ENCODE measurements at places on chromosomes 16 and 17.
A peak's percentile ranks its signal among the peaks of the same experiment; 100 is the strongest.

DNA sequence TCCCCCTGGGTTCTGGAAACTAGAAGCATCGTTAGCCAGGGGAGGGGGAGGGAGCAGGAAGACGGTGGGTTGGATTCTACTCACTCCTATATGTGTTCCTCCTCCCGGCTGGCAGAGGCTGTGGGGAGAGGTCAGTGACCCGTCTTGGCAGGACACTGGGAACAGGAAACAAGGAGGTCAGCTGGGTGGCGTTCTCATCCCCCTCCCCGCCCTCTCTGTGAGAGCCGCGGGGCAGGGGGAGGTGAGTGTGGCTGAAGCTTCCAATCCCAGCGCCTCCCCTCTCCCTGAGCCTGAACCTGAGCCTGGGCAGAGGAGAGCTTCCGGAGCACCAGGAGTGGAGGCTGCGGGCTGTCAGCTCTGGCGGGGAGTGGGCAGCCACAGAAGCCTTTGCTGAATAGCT is 12.5 kb downstream of the GPRC5C start:
- no peak for DNase-seq

- no peak for DNase-seq
Observed at GRCh38 chr16:86071611-86072240, 172.8 kb downstream of the IRF8 start.

- DNase-seq, result no peak
Observed at GRCh38 chr16:85800321-85800669, 800 bp downstream of the COX4I1 start.

DNA sequence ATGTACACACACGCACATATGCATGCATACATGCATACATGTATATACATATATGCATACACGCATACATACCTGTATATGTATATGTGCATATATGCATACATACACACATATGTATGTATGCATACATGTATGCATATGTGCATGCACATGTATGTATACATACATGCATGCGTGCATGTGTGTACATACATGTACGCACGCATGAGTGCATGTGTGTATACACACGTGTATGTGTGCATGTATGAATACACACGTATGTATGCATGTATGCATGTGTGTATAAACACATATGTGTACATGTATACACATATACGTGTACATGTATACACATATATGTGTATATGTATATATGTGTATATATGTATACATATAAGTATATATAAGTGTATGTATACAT is 28.5 kb upstream of the DLX3 start:
- DNase-seq, result no peak

DNA sequence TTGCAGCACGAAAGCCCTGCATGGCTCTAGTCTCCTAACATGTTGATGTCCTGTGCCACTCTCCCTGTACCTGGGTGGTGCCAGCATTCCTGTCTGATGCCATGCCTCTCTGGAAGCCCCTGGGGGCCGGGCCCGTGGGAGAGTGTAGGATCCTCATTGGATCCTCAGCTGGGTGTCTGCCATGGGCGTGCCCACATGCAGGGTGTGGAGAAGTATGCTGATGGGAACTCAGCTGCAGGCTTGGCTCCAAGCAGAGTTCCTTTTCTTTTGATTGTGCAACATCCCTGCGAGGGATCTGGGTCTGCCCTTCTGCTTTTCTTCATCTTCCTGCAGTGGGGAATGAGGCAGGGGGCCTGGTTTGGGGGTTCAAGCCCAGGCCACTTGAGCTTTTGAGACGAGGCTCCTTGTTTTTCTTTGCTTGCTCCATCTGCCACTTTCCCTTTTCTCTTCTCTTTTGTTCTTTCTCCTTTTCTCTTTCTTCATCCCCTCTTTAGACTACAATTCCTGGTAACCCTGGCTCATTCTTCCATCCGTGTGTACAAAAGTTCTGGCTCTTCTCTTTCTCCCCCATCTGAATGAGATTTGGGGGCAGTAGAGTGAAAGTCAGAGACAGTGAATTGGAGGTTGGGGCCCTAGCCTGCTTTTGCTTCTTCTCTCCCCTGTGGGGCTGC is 32.9 kb downstream of the KSR1 start:
- no peak for DNase-seq

DNA sequence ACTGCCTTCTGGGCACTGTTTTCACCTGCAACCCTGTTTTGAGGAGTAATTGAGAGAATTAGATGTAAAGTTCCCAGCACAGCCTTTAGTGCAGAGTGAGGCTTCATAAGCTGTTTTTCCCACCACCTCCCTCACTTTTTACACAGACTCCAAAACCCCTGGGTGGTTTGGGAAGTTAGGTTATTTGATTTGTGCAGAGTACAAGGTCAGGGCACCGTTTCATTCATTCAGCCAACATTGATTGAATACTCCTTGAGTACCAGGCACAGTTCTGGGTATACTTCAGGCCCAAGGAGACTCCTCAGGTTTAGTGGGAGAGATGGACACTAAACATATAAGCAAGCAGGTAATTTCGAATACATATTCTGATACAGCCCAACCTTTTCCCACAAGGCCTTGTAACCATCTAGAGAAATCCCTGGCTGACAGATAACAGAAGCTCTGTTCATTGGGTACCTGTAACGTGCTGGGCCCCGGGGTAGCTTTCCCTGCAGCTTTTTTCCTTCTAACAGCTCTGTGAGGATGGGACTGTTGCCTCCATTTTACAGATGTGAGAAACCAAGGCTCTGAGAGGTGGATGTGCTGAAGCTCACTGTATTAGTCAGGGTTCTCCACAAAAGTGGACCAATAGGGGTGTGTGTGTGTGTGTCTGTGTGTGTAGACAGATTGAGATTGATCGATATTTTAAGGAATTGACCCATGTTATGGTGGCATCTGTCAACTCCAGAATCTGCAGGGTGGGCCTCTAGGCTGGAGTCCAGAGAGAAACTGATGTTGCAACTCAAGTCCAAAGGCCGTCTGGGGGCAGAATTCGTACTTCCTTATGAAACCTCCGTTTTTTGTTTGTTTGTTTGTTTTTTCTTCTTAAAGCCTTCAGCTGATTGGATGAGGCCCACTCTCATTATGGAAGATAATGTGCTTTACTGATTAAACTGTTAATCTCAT is 234.7 kb downstream of the SNX29 start:
- no peak for DNase-seq

DNA sequence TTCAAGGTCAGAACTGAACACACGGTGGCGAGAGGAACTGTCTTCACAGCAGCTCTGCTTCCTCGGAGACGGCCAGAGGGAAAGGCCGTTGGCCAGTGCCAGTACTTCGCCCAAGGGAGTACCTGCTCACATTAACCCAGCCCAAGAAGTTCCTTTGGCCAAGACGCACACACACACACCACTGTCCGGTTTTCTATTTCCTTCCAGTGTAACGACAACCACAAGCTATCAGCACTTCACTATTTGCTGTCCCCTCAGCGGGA is 744 bp upstream of the GGNBP2 start:
- no peak for DNase-seq

DNA sequence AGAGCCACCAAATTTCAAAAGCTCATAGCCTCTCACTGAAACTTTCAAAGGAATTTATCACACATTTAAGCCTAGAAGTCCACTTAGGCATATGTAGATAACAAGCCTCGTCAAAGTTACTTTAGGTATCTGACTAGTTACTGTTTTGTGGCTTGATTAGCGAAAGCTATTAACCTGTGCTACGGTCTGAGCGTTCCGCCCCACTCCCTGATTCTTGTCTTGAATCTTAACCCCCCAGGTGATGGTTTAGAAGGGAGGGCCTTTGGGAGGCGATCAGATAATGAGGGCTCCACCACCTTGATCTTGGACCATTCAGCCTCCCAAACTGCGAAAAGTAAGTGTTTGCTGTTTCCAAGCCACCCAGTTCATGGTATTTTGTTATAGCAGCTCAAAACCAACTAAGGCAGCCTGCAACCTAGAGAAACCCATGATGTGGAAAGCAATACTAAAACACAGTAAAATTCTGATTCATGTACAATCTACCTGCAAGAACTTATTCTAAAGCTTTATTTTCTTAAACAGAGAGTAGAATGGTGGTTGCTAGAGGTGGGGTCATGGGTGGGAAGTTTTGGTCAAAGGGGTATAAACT is 7.1 kb downstream of the HSDL1 start:
- DNase-seq, result no peak

GRCh38 chr16:67562526-67562917 is at the start of gene CTCF:
TSS of gene CTCF (plus strand) at chr16:67562526. CDS start at chr16:67610833, 48,307 bp downstream.
- no peak for DNase-seq

DNA sequence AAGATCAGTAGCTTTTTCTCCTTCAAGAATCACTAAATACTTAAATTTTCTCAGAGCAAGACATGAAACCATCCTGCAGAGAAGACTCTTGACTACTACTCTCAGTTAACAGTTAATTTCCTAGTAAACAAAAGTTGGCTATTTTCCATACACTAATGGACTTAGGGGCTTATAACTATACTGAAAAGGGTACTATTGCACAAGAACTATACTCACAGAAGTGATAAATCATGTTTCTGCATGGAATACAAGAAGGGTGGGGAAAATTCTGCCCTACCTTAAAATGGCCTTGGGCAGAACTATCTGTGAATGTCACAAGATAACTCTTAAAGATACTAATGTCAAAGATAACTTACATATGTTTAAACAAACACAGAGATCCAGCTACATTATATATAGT is 12.5 kb downstream of the ZNF652 start:
- DNase-seq, result no peak

DNA sequence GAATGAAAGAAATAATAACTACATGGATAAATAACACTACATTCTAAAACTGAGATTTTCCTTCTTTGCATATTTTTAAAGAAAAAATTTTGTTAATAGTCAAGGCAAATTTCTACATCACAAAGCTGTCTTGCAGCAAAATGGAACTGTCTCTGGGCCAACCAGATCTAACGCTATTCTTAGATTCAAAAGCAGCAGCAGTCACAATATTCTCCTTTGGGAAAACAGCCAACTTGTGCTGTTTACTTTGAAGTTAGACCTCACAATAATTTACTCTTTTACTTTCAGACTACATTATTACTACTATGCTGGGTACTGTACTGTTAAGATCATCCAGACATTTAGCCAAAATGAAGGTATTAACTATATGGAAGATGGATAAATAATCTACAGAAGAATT is 189.1 kb downstream of the CEP112 start:
- DNase-seq, result no peak

DNA sequence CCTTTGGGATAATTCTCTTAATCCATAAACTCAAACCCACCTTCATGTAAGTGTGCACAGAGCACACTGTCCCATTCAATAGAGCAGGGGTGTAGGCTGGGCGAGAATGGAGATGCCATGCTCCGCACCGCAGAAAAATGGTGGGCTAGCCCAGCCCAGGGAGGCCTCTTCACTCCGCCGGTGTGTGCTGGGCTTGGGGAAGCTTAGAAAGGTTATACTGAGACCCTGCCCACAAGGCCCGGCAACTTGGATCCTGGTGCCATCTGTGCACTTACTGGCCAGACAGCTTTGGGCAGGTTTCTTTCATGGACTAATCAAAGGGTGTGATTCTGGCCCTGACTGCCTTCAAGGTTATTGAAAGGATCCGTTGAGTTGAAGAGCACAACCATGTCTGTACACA is 3.7 kb upstream of the STAT5A start:
- no peak for DNase-seq

- no peak for DNase-seq
Observed at GRCh38 chr17:21381076-21381706, 5.0 kb downstream of the KCNJ12 start.

DNA sequence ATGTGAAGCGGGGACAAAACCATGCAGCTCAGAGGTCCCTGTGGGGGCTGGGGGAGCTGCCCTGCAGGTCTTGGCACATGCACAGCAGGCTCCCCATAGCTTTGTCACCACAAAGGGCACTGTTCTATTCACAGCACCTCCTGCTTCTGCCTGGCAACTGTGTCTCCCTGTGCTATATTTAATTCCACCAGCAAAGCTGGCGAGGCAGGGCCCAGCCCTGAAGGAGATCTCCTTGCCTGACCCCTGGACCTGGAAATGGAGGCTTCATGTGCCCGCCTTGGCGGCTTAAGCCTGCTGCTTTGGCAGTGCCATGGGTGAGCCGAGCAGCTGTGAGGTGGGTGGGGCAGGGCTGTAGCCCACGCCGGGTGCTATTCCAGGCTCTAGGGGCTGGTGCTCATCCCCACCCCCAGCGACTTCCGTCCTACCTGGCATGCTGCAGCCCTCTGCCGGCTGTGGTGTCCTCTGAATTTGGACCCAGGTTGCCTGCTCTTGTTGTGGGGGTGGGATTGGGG is 6.8 kb downstream of the LDHD start:
- no peak for DNase-seq

DNA sequence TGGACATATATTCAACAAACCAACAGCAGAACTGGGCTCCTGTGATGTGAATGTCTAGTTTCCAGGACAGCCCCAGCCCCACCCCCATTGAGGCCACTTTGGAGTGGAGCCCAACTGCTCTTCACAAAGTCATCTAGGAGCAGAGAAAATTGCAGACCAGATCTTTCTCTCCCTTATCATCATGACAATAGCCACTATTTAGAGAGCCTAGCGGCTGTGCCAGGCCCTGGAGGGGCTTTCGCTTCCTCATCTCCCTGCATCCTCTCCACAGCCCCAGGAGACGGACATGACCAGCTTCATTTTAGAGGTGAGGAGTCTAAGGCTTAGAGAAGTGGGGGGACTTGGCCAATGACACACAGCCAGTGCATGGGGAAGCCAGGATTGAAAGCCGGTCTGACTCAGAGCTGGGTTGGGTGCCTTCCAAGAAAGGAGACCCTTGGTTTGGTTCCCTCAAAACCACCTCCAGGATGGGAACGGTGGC is 1.4 kb downstream of the PRSS8 start:
- peak; percentile 85 for DNase-seq

DNA sequence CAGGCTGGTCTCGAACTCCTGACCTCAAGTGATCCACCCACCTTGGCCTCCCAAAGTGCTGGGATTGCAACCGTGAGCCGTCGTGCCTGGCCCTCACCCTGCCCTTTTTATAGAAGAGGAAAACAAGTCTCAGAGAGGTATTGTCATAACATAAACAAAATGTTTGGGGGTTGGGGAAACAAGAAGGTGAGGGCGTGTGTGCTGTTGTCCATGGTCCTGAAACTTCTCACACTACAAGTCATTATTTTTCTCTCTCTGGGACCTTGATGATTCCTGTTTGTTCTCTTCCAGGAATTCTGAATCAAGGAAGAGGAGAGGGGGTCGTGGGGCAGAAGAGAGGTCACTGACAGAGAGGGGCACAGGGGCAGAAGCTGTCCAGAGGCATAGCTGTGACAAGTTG is 160.2 kb upstream of the LHX1 start:
- no peak for DNase-seq

GRCh38 chr16:77585379-77586251 is 136.7 kb upstream of the NUDT7 start:
- DNase-seq, result no peak

- no peak for DNase-seq
Observed at GRCh38 chr17:52136166-52136565, 22.3 kb downstream of the CA10 start.

All from NCI-H2227 treated with DMSO at 0.1 percent for 48 hours (cell line).